Omental fat pad (tissue), 4 donors: ENCODE measurements at places on chromosomes 2 and 18.

DNA sequence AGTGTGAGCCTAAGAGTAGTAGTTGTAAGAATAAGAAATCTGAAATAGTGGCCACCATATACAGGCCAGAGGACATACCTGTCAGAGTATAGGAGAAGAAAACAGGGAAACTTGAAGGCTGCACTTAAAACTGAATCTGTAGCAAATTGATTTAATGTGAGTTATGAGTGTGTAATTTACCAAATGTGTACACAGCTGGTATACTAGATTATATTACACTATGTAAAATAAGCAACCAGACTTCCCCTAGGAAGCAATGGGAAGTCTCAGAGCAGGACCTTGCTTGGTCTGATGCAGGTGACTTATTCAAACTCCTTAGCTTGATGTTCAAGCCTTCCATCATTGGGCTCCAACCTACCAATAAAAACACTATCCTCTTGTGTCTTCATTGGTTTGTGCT, 17.3 kb upstream of the EPC2 start:
- no peak for DNase-seq

DNA sequence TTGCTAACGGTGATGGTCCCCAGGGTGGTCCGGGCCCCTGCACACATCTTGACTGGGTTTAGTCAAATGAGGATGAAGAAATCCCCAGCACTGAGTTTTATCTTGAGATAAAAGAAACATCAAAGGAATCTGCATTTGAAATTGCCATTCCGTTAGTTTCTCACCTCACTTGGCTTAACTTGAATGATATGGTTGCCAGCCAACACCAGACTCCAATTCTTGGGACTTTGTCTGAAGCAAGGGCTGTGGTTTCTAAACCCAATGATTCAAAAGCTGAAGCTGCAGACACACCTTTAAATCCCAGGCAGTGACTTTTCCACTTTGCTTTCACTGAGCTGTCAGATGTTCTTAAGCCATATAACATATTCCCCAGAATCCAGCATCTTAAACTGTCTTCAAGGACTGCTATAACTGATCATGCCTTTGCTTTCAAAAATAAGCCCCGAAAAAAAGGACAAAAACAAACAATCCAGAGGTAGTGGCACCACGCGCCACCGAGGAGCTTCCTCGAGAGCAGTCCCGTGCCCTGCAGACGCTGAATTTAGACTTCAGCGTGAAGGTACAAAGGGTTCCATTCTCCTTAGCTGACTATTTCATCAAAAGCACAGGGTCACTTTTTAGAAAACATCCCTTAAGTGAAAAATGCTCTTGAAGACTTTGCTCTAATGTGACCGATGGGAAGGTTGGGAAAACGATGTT, 189.3 kb downstream of the HDAC4 start:
- no peak for DNase-seq

GRCh38 chr2:181984814-181985631, 630 bp upstream of the PPP1R1C start:
- DNase-seq = no peak

DNA sequence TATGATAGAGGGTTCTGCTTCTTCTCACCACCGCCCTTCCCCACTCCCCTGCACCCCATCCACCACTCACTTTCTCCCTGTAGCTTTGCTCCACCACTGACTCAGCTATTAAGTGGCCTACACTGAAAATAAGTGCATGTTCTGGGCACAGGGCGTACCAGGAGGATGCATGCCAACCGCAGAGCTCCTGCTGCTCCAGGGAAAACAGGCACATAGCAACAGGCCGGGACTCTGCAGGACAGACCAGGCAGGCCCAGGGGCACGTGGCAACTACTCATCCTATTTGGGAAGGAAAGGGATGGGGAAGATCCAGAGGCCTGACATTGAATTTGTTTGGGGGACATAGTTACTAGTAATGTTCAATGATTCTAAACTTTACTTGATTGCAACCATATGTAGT, 28.4 kb downstream of the ARL4C start:
- DNase-seq = no peak

GRCh38 chr2:146734042-146734820, 1110.6 kb upstream of the ACVR2A start:
- no peak for DNase-seq

DNA sequence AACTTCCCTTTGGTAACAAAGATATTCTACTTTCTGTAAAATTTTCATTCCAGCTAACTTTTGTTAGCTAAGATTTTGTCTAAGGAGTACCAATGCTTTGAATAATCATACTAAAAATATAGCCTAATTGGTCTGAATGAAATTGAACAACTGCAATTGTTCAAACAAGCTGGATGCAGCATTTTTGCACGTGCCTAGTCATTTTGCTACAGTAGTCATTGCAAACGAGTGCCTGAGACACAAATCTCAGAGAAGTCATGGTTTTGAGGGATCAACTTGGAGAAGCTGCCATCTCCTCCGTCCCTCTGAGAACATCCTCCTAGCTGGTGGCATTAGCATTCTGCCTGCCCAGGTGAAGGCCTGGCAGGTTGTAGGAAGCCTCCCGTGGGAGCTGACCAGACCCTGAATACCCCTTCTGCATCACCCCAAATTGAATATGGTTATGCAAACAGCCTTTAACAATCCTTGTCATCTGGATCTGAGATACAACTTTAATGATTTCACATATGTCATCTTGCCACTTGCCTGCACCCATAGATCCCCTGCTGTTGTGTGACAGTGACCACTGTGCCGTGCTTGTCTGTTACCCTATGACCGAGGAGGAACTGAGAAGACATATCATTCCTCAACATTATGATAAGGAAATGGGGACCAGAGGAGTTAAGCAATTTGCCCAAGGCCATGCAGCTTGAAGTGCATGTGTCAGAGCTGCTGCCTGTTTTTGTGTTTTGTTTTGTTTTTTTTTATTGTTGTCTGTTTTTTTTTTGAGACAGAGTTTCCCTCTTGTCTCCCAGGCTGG, 29.1 kb upstream of the MGAT4A start:
- no peak for DNase-seq
